ENCODE measurements at places on chromosomes 5 and 9.

DNA sequence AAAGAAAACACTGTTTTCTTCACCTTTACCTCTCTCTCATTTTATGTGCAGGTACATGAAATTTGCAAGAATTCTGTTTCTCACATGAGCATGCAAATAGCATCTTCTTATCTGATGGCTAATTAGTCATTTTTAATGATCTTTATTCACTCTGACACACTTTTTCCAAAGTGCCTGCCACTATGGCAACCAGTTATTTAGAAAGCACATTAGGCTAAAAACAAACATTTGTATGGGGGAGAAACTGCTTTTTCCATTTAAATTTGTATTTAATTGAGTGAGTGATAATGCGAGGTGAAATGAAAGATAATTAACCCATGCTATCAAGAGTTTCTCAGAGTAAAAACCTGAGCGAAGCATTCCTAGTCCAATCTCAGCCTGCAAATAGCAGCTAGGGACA lies 365.0 kb downstream of the MAT2B start:
- no peak for DNase-seq

DNA sequence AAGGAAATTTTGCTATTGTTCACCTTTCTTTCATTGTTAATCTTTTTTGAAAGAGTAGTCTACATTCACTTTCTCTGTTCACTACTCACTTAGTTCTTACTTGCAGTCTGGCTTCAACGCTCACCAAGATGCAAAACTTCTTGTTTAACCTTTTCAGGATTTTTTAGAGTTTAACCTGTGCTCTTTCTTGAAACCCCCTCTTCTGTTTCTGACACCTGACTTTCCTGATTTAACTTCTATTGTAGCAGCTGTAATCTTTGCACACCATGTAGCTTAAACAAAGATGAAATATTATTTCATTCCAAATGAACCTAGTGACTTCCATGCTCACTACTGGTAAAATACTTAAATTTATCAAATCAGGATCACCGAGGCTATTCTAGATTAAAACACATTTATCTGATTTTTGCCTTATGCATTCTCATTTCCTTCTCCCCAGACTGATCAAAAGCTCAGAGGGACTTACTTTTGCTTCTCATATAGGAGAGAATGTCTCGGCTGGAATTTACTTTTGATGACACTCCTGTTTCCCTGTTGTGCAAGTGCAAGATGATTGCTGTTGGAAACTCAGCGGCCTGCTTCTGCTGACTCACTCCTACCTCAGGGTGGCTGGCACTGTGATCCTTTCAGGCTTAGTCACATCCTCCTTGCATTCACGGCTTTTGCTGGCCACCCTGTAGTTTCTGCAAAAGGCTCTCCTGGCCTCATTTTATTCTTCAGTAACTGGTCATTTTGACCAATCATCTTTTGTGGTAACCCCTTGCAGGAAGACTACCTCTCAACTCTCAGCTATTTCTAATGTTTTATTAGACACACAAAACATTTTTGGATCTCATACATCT lies 109.3 kb upstream of the IFNE start:
- no peak for DNase-seq

- peak; percentile 3 for DNase-seq
Measured at GRCh38 chr5:98927242-98927988, 1.4 kb downstream of the CHD1 start.

DNA sequence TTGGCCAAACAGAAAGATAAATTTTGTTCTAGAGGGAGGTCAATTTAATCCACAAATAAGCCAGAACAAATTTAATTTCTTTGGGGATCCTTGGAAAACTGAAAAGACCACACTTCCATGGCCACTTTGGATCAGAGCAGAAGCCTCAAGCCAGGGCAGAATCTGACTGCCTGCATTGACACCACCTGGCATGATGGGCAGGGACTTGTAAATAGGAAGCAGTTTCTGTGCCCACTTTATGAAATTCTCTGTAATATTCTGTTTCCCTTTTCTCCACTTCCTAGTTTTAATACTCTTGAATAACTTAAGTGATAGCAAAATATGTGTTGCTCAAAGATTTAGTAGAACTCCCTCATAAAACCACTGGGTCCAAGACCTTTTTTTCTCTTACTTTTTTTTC lies 6.7 kb upstream of the TMEM252 start:
- DNase-seq = no peak

GRCh38 chr5:22070186-22070728 lies 782.9 kb downstream of the CDH12 start:
- peak; percentile 60 for DNase-seq

- no peak for DNase-seq
Measured at GRCh38 chr9:91255327-91255726, 106.4 kb downstream of the AUH start.

GRCh38 chr5:176817369-176817840 lies 7.0 kb downstream of the UNC5A start:
- DNase-seq = peak; percentile 63

DNA sequence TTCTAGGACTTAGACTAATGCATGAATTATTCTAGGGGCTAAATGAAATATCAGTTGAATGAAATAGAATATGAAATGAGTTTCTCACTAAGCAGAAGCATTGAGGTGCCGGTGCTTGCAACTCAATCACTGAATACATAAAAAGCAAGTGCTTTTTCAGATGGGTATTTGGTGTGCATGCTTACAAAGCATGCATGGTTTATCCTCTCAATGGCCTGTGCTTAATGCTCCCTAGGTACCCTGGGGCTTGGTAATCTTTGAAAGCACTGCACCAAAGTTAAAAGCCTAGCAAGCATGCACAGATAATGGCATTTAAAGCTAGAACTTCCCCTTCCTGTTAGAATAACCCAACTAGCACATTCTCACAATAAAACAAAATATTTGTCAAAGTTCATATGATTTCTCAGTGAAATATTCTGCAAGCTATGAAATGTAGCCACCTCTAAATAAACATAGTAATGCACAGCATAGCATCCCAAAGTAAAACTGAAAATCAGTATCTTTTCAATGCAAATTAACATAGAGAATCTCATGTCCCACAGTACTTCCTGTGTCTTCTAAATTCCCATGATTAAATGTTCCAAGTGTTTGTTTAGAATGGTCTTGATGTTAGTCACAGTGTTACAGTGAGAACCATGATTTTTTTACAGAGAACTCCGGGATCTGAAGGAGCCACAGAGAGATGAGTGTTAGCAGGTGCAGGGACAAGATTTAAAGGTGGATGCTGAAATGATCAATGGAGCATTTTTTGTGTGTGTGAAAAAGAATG lies 143.4 kb upstream of the CDH6 start:
- no peak for DNase-seq

DNA sequence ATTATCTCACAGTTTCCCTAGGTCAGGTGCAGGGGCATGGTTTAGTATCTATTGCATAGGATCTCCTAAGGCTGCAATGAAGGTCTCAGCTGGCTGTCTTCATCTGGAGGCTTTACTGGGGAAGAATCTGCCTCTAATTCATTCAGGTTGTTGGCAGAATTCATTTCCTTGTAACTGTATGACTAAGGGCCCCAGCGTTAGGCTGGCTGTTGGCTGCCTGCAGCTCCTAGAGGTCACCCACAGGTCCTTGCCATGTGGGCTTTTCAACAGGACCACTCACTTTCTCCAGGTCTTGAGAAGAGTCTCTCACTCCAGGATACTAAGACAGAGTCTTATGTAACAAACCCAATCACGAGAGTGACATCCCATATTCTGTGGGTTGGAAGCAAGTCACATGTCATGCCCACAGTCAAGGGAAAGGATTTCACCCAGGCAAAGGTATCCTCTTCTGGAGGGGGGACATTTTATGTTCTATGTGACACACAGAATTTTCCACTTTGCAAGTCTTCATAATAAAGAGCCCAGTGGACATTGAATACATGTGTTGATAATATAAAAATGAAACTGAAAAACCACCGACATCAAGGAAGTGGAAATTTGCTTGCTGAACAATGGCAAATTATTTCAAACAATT lies 38.2 kb downstream of the HMHB1 start:
- no peak for DNase-seq

DNA sequence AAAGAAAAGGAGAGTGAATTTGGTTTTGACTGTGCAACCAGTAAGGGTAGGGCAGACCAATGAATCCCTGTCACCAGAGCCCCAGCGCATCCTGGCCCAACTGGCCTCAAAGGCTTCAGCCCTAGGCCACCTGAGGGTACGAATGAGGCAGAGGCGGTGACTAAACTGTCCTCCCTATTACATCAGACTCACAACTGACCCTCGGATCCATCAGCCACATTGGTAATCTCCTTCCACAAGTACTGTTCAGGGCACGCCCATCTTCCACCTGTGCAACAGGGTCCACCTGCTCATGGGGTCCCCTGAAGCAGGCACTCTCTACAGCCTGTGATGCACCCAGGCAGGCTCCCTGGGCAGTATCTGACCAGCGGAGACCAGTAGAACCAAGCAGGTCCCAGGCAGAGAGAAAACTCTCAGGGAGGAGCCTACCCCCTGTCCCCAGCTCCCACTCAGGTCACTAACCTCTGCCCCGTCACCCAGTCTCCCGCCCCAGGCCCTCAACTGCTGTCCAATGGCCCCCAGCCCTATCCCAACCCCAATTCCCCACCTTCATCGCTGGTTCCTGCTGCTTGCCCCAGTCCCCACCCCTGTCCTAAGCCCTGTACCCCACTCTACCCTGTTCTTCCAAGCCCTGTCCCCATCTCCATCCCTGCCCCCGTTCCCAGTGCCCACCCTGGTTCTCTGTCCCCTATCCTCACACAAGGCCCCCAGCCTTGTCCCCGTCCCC lies 904 bp downstream of the EDF1 start:
- no peak for DNase-seq

- no peak for DNase-seq
Measured at GRCh38 chr5:124976086-124976485, 229.6 kb upstream of the ZNF608 start.

- no peak for DNase-seq
Measured at GRCh38 chr9:119959846-119960545, 590.8 kb upstream of the BRINP1 start.

GRCh38 chr5:82657033-82657699 lies 379.0 kb upstream of the RPS23 start:
- DNase-seq = no peak

- no peak for DNase-seq
Measured at GRCh38 chr5:150227606-150228273, 37.9 kb downstream of the SLC6A7 start.

DNA sequence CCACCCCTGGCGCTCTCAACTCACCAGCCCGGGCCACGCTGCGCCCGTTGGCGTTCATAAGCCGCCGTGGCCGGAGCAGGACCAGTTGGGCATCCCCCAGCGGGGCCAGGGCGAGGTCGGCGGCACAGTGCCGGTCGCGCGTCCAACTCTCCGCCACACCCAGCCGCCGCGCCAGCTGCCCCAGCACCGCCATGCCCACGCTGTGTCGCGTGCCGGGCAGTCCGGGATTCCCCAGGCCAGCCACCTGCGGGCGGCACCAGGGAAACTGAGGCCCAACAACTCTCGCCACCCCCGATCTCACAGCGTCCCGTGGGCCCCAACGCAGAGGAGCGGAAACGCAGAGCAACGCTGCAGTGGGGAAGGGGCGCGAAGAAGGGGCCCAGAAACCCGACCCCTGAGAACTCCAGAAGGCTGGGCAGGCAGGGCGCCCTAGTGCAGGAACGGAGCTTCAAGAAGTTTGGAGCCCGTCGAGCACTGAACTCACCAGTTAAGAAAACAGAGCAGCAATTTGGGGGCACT lies 453 bp downstream of the PTRH1 start:
- DNase-seq = no peak

- DNase-seq = peak; percentile 84
Measured at GRCh38 chr5:93378073-93378472, 202.9 kb downstream of the NR2F1-AS1 start.

DNA sequence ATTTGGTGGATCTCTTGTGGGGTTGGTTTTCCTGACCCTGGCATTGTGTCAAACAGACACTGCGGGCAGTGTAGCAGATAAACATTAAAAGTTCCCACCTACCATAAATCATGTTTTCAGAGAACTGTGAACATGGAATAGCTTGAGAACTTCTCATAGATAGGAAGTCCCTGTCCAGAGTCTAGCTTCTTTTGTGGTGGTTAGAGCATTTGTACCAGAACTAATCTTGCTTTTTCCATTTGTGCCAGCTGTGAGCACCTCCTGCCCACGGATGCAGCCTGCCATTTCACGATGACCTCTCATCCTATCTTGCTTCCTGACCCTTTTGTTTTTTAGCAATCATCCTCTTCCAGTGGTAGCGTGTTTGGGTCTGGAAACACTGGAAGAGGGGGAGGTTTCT lies 61.4 kb downstream of the FAM78A start:
- DNase-seq = no peak

DNA sequence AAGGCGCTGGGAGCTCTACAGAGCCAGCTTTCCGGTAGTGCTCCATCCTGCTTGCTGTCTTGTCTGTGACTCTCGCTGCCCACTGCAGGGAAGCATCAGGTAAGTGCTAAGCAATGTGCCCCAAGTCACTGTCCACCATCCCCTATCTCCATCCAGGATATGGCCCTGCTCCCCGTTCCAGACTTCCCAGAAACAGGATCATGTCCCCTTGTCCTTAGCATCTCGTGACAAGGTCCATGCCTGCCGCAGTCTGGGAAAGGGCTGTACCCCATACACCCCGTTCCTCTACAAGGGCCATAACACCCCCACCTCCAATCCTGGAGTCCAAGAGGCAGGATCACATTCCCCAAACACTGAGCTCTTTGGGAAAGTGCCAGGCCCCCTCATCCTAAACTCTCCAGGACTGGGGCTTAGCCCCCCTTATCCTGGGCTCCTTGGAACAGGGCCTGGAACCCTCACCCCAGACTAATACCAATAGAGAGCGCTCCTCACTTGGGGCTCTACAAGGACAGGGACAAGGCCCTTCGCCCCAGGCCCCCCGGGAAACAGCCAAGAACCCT lies 566 bp downstream of the RPP25L start:
- no peak for DNase-seq

DNA sequence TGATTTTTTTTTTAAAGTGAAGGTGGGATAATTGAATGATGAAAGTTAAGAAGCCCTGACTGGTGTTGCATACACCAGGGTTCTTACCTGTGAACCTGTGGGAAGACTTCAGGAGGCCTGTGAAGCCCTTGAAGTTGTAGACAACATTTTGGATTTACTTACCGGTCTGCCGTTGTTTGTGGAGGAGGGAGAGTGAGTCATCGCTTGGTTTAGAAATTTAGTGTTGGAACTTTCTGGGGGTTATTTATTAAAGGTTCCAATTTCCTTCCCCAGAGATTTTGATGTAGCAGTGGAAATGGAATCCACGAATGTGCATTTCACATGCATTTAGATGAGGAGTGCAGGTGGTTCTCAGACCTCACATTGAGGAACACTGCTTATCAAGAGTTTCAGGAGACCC lies 49.6 kb downstream of the ARHGAP26 start:
- no peak for DNase-seq

GRCh38 chr9:127595611-127596010 lies 16.5 kb upstream of the STXBP1 start:
- no peak for DNase-seq

- no peak for DNase-seq
Measured at GRCh38 chr9:94210616-94211603, 48.2 kb upstream of the ZNF169 start.

DNA sequence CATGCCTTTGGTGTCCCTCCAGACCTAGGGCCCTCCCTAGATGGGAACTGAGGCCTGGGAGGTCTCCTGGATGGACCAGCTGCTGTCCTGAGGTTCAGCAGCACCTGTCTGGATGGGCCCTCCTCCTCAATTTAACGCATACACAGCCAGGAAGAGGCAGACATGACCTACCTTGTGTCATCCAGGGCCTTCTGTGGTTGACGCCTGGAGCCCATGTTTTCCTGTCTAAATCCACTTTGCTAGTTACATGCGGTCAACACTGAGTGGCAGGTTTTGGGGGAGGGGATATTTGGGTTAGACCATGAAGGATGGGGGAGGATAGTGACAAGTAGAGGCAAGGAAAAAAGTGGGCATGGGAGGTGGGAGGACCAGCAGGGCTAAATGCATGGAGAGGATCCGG lies 3.1 kb upstream of the STC2 start:
- DNase-seq = no peak

GRCh38 chr5:125014202-125014601 lies 267.8 kb upstream of the ZNF608 start:
- no peak for DNase-seq

Measured in NCI-H774 (cell line).